ENCODE measurements at places on chromosomes 3 and 15. TPM values are rescaled to one million over a fixed set of nuclear protein-coding genes. Genes with fewer than 3 reads are reported as not detected.

Gene TM4SF1
- total RNA-seq = 90.2 TPM

Gene HACD2
- 23.5 TPM for total RNA-seq

DNA sequence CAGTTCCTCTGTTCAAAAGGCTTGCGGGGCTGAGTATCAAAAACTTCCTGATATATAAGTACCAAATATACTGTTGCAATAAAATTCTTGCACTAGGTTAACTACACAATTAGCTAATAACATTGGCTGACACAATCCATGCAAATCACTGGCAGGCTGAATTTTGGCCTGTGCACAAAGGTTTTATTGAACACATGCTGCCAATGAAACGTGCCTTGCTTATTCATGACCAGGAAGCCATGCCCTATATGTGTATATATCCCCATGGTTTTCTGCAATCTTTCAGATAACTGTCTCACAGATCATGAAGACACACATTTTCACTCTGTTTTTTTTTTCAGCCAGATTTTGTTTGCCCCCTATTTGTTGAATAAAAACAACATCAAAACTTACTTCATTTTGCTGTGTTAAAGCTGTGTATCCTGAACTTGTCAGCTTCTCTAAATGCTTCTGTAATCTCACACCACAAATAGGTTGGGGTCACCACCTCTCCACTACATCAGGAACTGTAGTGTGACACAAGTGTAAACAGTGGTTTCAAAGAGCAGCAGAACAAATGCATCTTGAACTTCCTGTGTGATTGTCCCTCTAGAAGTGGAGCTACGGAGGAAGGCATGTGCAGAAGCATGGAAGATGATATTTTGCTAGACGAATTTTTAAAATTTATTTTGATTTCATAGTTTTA is 920.7 kb upstream of the NR2F2 start:
- DNase-seq = peak; percentile 26

GRCh38 chr15:78570710-78571109 is 5.4 kb downstream of the CHRNA5 start:
- no peak for DNase-seq

DNA sequence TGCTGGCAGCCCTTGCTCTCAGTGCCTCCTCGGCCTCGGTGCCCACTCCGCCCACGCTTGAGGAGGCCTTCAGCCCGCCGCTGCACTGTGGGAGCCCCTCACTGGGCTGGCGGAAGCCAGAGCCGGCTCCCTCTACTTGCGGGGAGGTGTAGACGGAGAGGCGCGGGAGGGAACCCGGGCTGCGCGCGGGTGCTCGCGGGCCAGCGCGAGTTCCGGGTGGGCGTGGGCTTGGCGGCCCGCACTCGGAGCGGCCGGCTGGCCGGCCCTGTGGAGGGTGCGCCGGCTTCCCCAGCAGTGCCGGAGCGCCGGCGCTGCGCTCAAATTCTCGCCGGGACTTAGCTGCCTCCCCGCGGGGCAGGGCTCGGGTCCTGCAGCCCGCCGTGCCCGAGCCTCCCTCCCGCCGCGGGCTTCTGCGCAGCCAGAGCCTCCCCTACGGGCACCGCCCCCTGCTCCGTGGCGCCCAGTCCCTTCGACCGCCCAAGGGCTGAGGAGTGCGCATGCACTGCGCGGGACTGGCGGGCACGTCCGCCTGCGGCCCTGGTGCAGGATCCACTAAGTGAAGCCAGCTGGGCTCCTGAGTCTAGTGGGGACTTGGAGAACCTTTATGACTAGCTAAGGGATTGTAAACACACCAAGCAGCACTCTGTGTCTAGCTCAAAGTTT is 231.5 kb downstream of the EFHB start:
- DNase-seq = no peak

GRCh38 chr15:92155934-92156333 is 237.7 kb upstream of the ST8SIA2 start:
- DNase-seq = no peak
